ENCODE measurements at places on chromosomes 6 and 20. TPM values are rescaled to one million over a fixed set of nuclear protein-coding genes. Genes with fewer than 3 reads are reported as not detected.

GRCh38 chr6:43125555-43125954, 45.5 kb upstream of the SRF start:
- no peak for DNase-seq

- DNase-seq, result no peak
These were observed 181.2 kb downstream of the TBXT start for GRCh38 chr6:165986311-165986913.

GRCh38 chr6:72524011-72524645, 97.7 kb upstream of the KCNQ5 start:
- DNase-seq, result no peak

The HLA-DRB1 gene
- total RNA-seq, result 559 TPM

All from B cell (primary cell).